ENCODE measurements at places on chromosomes 5 and 9.
A peak's percentile ranks its signal among the peaks of the same experiment; 100 is the strongest.

DNA sequence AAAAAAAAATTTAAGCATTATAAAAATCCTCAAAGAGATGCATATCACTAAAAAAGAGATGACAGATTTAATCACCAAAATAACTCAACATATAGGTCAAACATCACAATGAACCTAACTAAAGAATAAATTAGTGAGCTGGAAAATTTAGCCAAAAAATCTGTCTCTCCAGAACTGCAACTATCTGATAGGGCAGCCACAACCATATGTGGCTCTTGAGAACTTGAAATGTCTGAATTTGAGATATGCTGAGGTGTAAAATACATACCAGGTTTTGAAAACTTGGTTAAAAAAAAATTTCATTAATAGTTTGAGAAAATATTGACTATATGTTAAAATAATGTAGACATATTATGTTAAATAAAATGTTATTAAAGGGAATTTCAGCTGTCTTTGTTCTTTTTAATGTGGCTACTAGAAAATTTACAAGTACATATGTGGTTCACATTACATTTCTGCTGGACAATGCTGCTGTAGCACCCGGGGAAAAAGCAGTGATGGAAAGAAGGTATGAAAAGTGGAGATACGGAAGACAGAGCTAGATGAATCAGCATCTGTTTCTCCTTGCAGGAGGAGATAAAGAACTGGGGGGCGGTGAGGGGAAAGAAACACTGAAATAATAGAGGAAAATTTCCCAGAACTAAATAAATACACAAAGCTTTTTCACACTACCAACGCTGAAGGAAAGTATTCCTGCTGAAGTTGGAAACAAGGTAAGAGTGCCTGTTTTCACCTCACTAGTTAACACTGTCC is 66.1 kb downstream of the DCP2 start:
- no peak for DNase-seq

GRCh38 chr5:24767086-24767485 is 122.3 kb upstream of the CDH10 start:
- no peak for DNase-seq

DNA sequence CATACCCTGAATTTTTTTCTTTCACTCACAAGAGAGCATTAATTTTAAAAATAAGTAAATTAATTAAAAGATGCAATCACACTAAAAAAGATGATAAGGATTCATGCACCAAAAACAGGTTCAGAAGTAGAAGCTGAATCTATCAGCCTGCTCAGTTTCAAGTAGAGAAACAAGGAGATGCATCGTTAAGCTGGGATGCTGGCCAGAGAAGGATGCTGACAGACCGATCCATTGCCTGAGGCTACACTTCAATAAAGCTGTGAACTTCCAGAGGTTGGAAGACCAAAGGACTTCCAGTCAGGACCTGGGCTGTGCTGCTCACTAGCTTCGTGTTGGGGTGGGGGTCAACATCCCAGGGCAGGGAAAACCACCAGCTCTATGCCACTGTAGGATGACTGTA is 457.7 kb downstream of the EFNA5 start:
- DNase-seq = no peak

GRCh38 chr9:83066771-83067170 is 3.8 kb upstream of the RASEF start:
- DNase-seq = peak; percentile 74

- DNase-seq = no peak
Observed at GRCh38 chr9:88193766-88194165, 55.5 kb upstream of the SPATA31C2 start.

GRCh38 chr5:74143721-74144330 is 496.7 kb downstream of the ENC1 start:
- DNase-seq = no peak

- DNase-seq = no peak
Observed at GRCh38 chr5:148387325-148387724, 3.6 kb downstream of the FBXO38 start.

- no peak for DNase-seq
Observed at GRCh38 chr5:18394443-18394804, 760.2 kb downstream of the TAF11L14 start.

GRCh38 chr9:127444921-127445850 is 6.0 kb downstream of the RPL12 start:
- DNase-seq = no peak

- no peak for DNase-seq
Observed at GRCh38 chr5:170484847-170485615, 18.8 kb upstream of the KCNIP1 start.

DNA sequence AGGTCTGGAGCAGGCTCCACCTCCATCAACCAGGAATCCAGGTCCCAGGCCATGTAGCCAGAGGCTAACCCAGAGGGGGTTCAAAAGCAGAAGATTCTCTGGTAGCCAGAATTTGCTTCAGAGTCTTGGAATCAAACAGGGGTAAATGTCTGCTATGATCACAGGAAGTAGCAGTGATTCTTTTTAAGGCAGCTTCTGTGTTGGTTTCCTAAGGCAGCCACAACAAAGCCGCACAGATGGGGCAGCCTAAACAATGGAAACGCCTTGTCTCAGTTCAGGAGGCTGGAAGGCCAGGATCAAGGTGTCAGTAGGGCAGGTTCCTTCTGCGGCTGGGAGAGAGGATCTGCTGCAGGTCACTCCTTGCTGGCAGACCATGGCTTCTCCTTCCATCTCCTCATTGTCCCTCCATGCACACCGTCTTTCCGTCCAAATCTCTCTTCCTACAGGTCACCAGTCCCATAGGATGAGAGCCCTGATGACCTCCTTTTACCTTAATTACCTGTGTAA is 167.3 kb downstream of the ROR2 start:
- no peak for DNase-seq

DNA sequence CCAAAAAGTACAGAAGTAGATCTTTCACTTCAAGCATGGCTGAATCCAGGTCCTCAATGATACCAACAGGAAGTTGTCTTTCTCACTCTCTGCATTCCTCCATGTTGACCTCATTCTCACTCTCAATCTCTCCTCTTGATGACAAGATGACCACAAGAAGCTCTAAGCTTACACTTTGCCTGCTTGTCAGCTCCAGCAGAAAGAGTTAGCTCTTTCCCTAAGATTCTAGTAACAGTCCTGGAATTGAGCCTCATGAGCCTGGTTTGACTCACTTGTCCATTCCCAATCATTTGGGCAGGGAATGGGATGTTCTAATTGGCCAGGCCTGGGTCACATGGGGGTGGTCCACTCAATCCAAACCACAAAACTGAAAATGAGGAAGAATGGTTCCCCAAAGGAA is 3.3 kb upstream of the CLTA start:
- no peak for DNase-seq

GRCh38 chr9:133715866-133716563 is 22.1 kb downstream of the SARDH start:
- no peak for DNase-seq

DNA sequence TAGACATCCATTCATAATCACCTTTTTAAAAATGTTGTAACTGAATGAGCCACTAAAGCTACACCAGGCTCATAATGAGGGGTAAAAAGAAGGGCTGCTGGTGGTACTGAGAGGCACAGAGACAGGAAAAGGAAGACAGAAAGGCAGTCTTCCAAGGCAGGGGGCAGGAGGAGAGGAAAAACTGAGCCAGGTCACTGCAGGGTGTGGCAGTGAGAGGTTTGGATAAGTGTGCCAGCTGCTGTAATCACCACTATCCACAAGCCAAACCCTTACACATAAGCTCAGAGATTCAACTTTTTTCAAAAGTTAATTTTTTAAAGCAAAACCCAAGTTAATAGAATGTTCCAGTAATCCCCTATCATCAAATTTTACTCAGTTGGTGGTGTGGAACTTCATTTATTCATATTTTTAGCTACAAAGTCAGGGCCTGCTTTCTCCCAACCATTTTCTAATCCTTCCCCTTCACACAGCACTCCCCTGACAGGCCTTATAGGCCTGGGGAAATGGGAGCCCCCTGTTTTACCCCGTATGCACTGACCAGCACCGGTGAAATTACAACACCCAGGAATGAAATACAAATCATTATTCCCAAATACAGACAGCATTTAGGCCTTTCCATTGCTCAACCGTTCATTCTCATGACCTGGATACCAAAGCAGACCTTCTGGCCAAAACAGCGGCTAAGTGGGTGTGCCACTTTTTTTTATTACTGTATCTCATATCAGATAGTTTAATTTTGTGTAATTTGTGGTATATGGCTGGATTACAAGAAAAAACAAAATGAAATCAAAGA is 76.3 kb downstream of the EFNA5 start:
- no peak for DNase-seq
